ENCODE measurements at places on chromosomes 7 and 10.

DNA sequence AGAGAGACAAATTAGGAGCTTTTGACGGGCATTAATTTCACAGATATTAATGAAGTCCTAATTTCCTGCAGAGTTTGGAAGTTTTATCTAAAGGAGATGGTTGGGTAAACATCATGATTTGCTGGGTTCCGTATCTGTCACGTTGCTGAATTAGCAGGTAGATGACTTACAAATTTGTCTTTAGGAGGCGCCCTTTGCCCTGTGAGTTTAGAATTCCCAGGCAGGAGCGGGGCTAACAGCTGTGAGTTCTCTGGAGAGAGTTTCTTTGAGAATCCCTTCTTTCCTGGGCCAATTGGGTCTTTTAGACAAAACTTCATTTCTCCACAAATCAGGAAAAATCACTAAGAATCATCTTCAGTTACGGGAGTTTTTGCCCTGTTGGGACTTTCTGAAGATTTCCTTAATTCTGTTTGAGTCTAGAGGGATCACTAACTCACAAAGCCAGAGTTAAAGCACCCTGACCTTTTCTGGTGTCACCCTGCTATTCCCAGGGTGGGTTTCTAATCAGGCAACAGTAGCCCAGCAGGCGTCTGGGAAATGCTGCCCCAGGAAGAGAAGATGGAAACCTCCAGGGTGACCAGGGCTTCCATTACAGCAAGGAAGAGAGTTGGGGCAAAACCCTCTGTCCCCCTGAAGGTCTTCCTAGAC is 63.7 kb downstream of the PRKCQ start:
- DNase-seq: no peak

GRCh38 chr7:73920406-73921134 is 59.6 kb downstream of the TMEM270 start:
- no peak for DNase-seq

GRCh38 chr7:98771519-98771918 is 98.3 kb downstream of the TMEM130 start:
- DNase-seq: peak; percentile 35

- no peak for DNase-seq
These were observed 30.9 kb downstream of the LEP start for GRCh38 chr7:128271942-128272481.

- no peak for DNase-seq
These were observed 205.1 kb downstream of the EMX2 start for GRCh38 chr10:117747636-117748035.

- DNase-seq: no peak
These were observed 18.9 kb upstream of the SUV39H2 start for GRCh38 chr10:14859775-14860174.

GRCh38 chr10:91636892-91637291 is 4.0 kb upstream of the PPP1R3C start:
- DNase-seq: no peak

GRCh38 chr10:104608091-104608828 is 32.8 kb upstream of the SORCS3 start:
- no peak for DNase-seq

DNA sequence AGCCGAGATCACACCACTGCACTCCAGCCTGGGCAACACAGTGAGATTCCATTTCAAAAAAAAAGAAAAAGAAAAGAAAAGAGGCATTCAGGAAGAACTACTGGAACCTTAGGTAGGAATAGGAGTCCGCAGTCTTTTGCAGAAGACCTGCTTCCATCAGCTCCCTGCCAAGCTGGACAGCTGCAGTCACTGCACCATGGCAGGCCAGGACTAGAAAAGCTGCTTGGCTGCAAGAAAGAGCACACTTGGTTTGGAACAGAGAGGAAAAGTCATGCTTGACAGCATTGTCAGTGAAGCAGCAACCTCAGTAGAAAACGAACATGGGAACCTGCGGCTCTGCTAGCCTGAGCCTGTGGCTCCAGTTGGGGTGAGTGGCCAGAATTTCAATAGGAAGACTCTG is 104.3 kb downstream of the MARCHF5 start:
- DNase-seq: no peak

DNA sequence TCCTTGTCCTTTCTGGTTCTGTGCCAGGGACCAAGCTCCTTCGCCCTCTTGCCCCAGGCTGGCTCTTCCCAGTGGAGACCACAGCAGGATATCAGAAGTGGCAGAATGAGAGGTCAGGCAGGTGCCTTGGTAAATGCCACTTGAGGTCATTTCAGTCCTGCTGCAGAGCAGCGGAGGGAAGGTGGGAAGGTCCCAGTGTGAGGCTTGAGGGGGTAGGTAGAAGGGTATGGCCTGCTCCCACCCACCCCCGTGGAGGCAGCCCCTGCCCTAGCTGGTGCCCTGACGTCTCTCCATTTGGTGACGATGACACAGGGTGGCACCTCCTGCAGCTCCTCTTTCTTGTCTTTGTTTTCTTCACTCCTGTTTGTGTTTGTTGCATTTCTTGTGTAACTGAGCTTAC is 538.8 kb downstream of the TCERG1L start:
- DNase-seq: no peak

GRCh38 chr7:115037128-115037802 is 115.4 kb downstream of the MDFIC start:
- no peak for DNase-seq

- DNase-seq: no peak
These were observed 276.3 kb downstream of the HPSE2 start for GRCh38 chr10:98959379-98959778.

- DNase-seq: peak; percentile 8
These were observed 184.3 kb upstream of the CTBP2 start for GRCh38 chr10:125344573-125345171.

GRCh38 chr7:123876557-123877256 is 31.7 kb downstream of the HYAL4 start:
- no peak for DNase-seq

- no peak for DNase-seq
These were observed 672 bp upstream of the DDX56 start for GRCh38 chr7:44574287-44574872.

DNA sequence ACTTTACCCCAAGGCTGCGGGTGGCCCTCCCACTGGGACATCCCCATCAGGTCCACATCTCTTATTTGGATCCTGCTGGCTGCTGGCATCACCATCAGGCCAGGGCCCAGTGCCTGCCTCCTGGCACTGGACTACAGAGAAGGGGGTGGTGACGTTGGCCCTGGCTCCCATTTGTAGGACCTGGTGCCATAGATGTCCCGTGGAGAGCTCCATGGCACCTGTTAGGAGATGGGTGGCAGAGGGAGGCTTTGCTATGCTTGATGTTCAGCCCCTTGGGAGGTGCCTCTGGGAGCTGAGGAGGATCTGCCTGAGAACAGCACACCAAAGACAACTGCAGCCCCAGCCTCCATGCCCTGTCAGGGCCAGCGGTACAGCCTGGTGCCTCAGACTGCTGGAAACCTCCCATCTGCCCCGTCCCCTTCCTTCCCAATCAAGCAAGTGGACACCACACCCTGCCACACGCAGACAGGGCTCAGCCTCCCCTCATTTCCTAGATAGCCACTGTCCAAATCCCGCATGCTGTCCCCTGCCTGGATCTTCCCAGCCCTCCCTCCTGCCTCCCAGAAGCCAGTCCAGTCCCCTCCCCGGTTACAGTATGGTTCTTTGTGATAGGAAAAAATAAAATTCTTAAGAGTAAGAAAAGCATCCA is 230.0 kb upstream of the GRB10 start:
- DNase-seq: no peak

Data from GM12878 (cell line).